ENCODE measurements at places on chromosomes 12 and 14.
A peak's percentile ranks its signal among the peaks of the same experiment; 100 is the strongest.

GRCh38 chr14:72476657-72477499 lies 417.0 kb downstream of the DPF3 start:
- peak; percentile 68 for DNase-seq

DNA sequence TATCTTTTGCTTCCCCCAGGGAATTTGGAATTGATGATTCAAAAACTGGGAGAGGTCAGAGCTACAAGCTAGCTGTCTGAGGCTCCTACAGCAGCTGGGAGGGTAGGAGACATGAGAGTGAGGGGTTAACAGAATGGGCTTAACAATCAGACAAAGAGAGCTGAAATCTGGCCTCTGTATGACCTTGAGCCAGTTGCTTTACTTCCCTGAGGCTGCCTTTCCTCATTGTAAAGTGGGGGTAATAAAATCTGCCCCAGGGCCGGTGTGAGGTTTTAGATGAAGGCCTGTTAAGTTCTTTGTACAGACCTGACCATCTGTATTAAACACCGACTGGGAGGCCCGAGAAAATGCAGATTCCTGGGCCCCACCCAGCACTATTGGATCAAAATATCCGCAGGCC lies 164.3 kb upstream of the NOS1 start:
- no peak for DNase-seq

GRCh38 chr14:30238936-30239335 lies 311.3 kb upstream of the PRKD1 start:
- DNase-seq: no peak

DNA sequence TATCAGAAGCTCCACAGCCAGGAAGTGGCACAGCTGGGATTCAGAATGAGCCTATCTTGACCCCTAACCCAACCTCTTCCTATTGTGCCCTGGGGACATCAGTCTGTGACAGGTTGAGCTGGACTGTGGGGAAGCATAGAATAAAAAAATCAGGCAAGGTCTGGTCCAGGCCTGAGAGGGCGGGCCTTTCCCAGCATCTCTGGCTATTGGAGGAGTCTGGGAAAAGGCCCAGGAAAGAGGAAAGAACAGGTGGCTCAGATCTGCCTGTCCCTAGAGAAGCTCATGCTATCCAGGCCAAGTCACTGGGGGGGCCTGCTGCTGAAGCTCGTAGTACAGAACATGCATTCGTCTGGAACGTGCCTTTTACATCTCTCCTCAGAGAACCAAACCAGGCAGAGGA lies 100.5 kb downstream of the PPM1H start:
- no peak for DNase-seq

GRCh38 chr14:59394268-59394667 lies 70.9 kb downstream of the GPR135 start:
- DNase-seq: no peak

DNA sequence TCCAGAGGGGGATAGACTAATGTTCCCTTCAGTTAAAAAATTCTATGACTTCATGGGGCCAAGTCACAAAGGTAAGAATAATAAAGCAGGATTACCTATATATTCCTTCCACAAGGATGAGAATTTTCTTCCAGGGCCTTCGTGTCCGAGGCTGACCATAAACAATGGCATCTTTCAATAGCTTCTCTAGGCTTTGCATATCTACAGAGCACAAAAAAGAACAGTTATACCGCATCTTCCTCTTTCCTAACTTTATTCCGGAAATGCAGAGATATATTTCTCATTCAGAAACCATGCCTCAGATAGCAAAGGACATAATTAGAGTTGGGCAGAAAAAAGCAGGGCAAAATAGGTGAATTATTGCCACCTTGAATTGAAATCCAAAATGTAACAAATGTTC lies 58.3 kb upstream of the ISM2 start:
- no peak for DNase-seq

DNA sequence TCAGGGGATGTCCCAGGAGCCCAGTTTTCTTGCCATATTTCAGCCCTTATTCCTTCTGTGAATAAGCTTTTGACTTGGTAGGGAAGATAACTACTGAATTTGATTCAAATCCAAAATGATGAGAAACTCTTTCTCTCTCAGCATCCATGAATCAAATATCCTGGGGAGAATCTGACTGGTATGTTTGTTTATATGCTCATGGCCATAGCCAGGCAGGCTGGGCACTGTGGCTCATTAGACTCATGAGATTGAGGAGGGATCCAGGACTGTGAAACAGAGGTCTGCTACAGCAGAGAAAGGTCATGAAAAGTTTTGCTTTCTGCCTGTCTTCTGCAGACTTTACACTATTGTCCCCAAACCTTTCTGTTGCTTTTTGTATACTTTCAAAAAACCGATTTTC lies 346.4 kb upstream of the ATP2B1 start:
- no peak for DNase-seq

DNA sequence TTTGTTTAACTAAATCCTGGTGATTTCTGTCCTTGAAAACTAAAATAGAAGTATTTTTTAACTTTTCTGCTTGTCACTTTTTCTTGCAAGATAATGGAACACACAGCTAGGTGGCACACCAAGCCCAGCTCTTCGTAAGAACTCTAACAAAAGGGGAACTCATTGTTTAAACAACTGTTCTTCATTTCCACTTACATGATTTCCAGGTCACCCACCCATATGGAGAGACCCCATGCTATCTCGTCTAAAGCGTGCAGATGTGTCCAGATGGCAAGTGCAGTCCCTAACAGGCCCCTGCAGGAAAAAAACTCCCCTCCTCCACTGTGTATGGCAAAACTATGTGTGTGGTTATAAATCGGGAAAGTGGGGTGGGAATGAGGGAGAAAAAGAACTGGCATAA lies 43.3 kb upstream of the NT5DC3 start:
- no peak for DNase-seq

DNA sequence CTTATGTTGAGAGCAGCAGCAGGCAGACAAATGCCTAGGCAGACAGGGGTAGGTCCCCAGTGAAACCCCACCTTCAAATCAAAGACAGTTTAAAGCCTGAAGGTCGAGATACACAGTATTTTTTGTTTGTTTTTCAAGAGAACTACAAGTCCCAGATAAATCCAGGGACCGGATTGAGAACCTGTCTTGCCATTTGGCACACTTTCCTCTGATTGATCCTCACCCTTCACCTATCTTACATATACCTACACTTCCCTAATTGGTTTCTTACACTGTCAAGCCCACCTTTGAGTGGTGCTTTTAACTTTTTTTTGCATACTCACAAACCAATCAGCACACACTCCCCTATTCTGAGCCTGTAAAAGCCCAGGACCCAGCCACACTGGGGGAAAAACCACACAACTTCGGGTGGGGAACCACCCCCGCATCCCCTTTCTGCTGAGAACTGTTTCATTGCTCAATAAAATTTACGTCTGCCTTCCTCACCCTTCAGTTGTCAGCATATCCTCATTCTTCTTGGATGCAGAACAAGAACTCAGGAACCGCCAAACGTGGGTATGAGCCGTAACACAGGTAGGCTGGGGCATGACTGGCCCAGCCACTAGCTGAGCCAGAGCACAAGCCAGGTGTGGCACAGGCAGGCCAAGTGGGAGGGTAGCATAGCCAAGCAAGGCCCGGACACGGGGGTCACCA lies 11.1 kb downstream of the DICER1 start:
- no peak for DNase-seq

- DNase-seq: no peak
Observed at GRCh38 chr14:77157740-77158139, 16.1 kb upstream of the ZDHHC22 start.

GRCh38 chr14:101119830-101120571 lies 216.5 kb upstream of the RTL1 start:
- DNase-seq: no peak

DNA sequence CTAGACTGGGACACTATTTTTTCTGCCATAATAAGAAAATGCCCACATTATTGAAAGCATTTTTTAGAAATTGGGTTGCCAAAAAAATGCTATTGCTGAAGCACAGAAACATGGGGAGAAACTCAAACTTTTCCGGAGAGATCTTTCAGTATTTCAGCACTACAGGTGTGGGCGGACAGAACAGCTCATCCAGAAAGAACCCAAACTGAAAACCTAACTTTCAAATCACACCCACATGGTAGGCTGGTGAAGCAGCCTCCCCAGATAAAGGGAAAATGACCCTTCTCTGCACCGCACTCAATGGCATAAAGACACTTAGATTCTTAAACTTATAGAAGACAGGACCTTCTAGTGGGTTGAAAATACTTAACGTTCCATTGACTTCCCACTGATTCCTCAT lies 62.3 kb upstream of the TMPO start:
- DNase-seq: no peak

- DNase-seq: no peak
Observed at GRCh38 chr12:92462049-92462448, 240.7 kb upstream of the PLEKHG7 start.

DNA sequence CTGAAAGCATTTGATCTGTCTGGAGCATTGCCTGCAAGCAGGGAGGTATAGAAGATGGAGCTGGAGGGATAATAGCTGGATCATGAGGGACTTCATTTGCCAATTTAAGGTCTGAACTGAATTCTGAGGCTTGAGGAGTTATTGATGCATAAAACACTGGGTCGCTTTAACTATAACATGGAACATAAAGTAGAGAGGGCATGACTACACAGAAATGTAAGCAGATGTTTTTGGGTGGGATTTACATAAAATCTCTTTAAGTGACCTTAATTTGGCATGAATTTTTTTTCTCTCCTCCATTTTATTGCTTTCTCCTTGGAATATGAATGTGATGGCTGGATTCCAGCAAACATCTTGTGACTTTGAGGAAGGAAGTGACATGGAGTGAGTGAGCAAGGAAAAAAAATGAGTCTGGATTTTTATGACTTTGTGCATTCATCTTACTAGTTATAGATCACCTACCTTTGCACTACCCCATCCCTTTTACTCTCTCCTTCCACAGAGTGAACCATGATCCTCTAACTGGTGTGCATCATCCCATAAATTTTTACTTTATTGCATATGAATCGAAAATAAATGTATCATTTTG lies 356.0 kb downstream of the DUSP6 start:
- no peak for DNase-seq

DNA sequence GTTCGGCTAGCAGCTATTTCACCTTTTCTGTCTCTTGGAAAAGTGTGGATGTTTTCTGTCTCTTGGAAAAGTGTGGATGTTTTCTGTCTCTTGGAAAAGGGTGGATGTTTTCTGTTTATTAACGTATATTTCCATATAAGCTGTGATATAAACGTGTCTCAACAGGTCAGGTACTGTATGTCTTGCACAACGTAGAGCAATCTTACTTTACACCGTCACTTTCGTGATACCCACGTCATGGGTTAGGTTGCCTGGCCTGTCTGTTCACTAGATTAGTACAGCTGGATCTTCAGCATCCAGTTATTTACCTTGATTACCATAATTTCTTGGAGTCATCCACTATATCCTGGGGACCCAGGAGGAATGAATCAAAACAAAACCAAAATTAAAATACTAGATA lies 14.1 kb downstream of the CLEC7A start:
- no peak for DNase-seq

DNA sequence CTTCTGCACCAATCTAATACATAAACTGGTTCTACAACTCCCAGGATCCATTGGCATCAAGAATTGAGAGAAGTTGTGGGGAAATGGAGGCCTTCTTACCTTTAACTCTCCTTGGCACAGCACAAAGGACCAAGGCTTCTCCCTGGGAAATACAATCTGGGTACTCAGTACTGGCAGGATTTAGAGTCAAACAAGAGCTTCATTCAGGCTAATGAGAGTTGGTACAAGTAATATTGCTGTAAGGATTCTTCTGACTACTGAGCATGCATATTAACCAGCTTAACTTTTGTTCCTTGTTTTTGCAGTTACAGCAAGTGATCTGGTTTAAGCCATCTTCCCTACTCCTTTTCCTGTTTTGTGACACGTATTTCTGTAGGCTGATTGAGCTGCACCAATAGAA lies 76.2 kb upstream of the FERMT2 start:
- DNase-seq: no peak
